ENCODE measurements at places on chromosomes 6 and 20. TPM values are rescaled to one million over a fixed set of nuclear protein-coding genes. Genes with fewer than 3 reads are reported as not detected.

DNA sequence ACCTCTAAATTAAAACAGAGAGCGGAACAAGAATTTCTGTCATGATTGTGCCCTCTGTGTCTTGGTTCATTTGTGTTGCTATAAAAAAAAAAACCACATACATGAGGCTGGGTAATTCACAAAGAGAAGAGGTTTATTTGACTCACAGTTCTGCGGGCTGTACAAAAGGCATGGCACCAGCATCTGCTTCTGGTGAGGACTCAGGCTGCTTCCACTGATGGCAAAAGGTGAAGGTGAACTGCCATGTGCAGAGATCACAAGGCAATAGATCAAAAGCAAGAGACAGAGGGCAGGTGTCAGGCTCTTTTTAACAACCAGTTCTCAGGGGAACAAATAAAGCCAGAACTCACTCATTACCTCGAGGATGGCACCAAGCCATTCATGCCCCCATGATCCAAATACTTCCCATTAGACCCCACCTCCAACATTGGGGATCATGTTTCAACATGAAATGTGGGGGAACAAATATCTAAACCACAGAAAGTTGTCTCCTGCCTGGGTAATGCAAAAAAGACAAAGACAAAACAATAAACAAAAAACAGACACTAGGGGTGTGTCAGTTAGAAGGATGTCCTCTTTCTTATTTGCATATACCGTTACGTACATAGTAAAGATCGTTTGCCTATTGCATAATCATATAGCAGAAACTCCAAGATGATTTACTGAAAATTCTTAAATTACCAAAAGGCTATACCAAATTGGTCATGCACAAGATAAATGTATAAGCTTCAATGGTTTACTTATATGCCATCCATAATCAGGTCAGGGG lies 17.0 kb downstream of the SERPINB9 start:
- DNase-seq: no peak

- no peak for DNase-seq
These were observed 198.7 kb upstream of the MYLIP start for GRCh38 chr6:15930207-15930606.

Gene COL9A3
- 8.6 TPM for total RNA-seq

Gene LTB
- not detected for total RNA-seq

GRCh38 chr6:27829453-27830211 lies 82.6 kb downstream of the OR2B2 start:
- DNase-seq: no peak

Gene HEY2
- total RNA-seq: 8.5 TPM

- DNase-seq: no peak
These were observed 47.1 kb downstream of the IGF2R start for GRCh38 chr6:160015778-160016684.

GRCh38 chr6:15207923-15208322 lies 37.9 kb upstream of the JARID2 start:
- DNase-seq: no peak

DNA sequence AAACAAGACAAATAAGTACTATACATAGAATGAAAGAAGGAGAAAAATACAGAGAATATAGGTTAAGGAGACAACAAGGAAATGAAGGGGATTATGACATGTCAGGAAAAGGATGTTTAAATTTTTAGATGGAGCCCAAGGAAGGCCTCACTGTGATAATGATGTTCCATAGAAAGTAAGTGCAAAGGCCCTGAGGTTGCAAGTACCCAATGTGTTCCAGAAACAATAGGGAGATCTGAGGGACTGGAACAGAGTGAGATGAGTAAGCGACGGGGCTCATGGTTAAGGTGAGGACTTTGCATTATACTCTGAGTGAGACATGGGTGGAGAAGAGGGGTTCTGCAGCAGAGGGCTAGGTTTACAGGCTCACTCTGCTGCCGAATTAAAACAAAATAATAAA lies 122.8 kb upstream of the BCLAF1 start:
- no peak for DNase-seq

Gene UNC5CL
- total RNA-seq: 0.16 TPM

Gene BPIFB1
- total RNA-seq: not detected

- DNase-seq: no peak
These were observed 190.3 kb downstream of the ZDHHC14 start for GRCh38 chr6:157571269-157571668.

DNA sequence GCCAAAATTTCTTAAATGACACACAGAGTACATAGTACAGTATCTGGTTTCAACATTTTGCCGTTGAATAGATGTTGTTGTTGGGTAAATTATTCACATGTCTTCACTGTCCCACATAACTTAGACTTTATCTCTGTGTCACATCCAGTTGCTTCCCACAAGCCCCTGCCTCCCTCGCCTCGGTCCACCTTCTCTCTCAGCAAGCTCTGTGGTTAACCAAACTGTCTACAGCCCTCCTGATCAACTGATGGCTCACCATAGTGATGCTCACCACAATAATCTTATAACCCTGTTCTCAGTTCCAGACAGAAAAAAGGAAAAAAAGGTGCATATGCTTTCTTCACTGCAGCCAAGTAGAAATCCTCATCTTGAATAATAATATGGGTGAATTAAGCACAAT lies 23.0 kb downstream of the IL17F start:
- DNase-seq: no peak

Gene FLRT3
- 1.0 TPM for total RNA-seq

DNA sequence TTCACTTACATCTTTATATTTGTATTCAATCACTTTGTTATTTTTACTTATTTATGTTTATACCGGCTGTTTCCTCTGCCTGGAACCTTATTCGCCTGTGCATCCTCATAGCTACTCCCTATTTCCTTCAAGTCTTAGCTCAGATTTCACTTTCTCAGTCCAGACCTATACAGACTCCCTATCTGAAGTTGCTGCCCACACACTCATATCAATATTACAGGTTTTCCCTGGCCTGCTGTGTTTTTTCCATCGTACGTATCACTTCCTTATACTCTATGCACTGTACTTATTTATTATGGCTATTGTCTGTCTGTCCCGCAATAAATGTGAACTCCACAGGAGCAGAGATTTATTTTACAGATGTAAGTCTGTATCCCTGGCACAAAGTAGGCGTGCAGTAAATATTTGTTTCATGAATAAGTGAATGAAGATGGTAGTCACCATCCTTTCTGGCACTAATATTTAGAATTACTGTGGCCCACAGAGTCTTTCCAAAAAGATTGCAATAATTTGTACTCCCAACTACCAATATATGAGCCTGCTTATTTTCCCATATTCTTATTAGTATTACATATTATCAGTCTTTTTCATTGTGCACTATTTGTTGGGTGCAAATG lies 64.9 kb downstream of the TNFAIP3 start:
- no peak for DNase-seq

DNA sequence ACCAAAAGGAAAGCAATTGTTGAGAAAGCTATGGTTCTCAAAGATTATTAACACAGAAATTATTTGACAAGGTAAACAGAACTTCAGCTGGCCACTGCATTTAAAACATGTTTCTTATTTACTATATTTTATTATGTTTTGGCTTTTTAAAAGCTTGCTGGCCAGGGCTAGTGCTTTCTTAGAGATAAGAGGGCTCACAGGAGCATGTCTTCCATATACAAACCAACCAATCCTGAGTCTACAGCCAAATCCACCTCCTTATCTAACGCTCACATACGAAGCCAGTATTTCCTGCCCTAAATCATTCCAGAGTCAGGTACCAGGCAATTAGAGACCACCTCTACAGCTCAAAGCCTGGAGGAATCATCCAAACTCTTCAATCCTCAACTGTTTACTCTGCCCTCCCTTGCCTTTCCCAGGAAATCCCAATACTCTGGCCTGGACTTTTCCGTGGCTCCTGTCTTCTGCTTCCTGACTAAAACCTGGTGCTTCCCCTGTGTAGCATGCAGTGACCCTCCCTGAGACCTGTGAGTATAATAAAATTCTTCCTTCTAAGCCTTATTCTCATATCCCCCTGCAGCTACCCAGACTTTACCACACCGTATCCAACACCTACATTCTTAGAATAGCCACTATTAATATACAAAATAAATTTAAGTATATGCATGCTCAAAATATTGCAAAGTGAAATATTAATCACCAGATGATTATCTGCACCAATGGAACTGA lies 33.2 kb downstream of the RANBP9 start:
- no peak for DNase-seq

DNA sequence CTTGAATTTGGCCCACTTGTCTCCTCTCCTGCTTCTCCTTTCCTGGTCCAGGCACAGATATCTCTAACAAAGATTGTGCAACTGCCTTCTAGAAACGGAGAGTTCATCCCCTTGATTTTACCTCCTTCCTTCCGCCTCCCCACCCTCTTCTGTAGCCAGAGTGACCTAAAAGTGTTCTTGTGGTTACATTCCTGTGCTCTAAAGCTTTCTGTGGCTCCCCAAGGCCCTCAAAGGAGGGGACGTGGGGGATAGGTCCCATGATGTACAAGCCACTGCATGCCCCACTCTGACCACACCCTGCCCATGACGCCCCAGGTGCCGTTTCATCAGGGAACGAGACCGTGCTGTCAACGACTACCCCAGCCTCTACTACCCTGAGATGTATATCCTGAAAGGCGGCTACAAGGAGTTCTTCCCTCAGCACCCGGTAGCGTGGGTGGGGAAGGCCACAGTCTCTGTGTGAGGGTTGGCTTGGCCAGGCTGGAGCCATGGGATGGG lies 8.2 kb downstream of the CDC25B start:
- DNase-seq: no peak

DNA sequence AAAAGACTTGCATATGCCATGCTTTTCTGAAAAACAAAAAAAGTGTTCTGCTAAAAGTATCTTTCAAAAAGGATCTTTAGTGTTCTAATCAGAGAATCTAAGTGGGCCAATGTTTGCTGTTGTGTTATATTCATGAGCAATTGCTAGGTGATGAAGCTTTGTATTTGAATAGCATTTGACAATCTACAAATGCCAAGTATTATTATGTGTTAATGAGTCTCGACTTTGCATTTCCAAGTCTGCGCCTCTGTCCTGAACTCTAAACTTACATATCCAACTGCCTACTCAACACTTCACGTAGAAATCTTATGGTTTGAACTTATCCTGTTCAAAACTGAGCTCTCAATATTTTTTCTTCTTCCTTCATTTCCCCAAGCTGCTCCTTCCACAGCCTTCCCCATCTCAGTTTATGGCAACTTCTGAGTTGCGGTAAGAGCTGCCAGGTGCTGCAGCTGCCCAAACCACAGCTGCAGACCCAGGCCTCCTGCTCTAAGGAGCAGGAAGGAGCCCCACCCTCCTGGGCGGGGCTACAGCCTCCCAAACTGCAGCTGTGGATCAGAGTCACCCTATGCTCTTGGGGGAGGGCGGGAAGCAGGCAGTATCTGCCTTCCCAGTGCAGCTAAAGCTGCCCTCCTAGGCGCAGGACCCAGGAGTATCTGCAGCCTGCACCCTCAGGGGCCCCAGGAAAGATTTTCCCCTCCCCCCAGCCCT lies 16.7 kb upstream of the MAK start:
- DNase-seq: no peak

- no peak for DNase-seq
These were observed 27.7 kb upstream of the PAX1 start for GRCh38 chr20:21677781-21678180.

Gene MYB
- total RNA-seq: 1.3 TPM

- no peak for DNase-seq
These were observed 7.2 kb upstream of the C6orf141 start for GRCh38 chr6:49543087-49543858.

- DNase-seq: no peak
These were observed 158.9 kb downstream of the MRPL14 start for GRCh38 chr6:43968110-43968965.

GRCh38 chr6:97422171-97422570 lies 139.2 kb upstream of the MMS22L start:
- no peak for DNase-seq

GRCh38 chr6:160396292-160396691 lies 48.1 kb downstream of the SLC22A3 start:
- no peak for DNase-seq

GRCh38 chr20:49804364-49804763 lies 8.3 kb upstream of the SLC9A8 start:
- DNase-seq: no peak

DNA sequence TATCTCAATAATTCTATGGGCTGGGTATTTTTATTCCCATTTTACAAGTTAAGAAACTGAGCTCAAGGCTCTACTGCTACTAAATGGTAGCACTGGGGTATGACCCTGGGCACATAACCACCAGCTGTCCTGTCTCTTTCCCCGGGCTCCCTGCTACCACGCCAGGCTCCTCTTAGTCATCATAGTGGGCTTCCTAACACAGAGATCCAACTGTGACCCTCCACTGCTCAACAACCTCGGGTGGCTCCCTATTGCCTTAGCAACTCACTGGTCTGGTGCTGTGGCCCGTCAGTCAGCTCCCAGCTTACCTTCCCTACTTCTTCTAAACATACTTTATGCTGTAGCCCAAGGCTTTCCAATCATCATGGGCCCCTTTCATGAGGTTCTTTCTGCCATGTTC lies 4.5 kb downstream of the KIAA1755 start:
- DNase-seq: no peak

Data from SK-MEL-5 (cell line).